ENCODE measurements at places on chromosomes 7 and 10.

GRCh38 chr7:103983201-103983977 is 6.1 kb downstream of the RELN start:
- no peak for DNase-seq

- no peak for DNase-seq
Observed at GRCh38 chr10:60958892-60959601, 15.1 kb upstream of the RHOBTB1 start.

DNA sequence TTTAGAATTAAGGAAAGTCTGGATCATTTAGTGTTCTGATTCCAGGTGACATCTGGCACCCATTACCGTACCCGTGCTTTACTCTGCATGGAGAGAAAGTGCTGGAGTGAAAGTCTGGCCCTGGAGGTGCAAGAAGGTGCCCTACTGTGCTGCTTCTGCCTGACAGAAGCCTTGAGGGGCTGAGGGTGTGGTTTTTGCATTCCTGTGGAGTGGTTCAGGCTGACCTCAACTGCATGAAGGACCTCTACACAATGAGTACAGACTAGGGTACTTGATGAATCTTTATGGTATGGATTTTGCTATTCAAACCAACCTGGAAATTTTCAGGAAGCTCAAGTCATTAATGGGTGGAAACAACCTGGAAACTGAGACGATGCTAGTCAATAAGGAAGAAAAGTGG is 45.1 kb upstream of the GSAP start:
- no peak for DNase-seq

DNA sequence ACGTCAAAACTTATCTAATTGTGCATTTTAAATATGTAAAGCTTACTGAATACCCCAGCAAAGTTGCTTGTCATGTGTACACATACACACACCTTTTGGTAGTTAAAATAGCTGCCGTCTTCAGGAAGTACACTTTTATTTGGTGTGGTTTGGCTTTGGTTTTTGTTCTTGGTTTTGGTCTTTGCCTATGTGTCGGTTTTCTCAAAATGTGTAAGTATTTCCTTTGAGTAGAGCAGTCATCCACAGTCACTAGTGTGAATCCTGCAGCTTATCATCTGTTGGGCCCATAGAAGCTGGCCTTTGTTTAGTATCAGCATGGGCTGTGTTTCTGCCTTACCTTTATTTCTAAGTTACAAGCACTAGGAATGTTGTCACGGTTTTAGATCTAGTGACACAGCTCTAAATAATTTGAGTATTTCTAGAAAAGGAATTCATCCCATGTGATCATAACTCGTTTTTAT is 35.3 kb downstream of the NET1 start:
- DNase-seq, result peak; percentile 19

DNA sequence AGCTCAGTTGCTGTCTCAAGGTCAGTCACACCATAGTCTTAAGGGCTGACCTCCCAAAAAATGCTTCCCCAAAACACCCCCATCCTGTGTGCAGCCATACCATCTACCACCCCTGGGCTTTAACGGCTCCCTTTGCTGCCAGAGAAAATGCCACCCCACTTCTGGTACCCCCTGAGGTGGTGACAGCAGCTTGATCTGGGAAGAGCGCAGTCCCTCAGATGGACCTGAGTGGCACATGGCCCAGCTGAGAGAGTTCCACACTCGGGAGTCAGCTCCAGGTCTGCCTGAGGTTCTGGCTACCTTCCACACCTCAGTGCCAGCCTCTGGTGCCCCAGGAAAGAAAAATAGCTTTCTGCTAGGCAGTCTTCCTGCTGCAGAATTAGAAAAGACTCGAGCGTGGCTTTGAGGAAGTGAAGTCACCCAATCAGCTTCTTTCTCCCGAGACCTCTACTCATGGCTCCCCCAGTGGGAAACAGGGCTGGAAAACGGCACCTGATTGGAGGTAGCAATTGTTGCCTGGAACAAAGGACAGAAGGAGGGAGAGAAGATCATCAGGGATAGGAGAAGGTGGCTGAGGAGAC is 151.7 kb downstream of the ARHGAP21 start:
- DNase-seq, result no peak

- peak; percentile 3 for DNase-seq
Observed at GRCh38 chr10:132151286-132151950, 35.3 kb upstream of the DPYSL4 start.

- DNase-seq, result peak; percentile 0
Observed at GRCh38 chr7:2953099-2953498, 90.6 kb downstream of the CARD11 start.

DNA sequence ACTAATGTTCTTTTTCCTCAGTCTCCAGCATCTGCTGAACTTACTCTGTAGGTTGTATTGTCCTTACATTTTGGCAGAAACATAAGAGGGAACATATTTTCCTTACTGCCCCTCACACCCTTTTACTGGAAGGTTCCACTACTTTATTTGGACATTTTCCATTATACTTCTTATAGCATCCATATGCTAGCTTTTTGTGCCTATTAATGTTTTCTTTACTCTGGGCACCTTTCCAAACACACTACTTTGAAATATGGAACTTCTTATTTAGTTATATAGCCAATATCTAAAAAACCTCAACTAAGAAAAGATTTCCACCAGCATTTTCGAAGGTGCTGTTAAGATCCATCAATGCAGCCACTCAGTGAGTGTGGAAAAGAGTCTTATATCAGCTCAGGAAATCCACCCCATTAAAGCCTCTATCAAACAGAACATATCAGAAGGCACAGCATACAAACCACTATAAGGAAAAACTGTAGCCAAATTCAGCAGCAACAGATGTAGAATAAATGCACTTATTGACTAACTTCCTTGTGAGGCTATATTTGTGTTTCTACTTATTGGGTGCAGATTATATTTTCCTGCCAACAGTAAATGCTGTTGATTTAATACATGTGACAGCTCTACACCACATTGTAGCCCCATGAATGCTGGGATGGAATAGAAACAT is 272.5 kb upstream of the SEMA3E start:
- DNase-seq, result no peak

- DNase-seq, result no peak
Observed at GRCh38 chr7:122988333-122988732, 7.2 kb downstream of the TAS2R16 start.
